ENCODE measurements at places on chromosomes 11 and 22.

GRCh38 chr11:60280412-60280811 lies at the start of gene MS4A4A:
MS4A4A (plus strand) TSS chr11:60280666; CDS start chr11:60280676, 10 bp downstream.
- no peak for DNase-seq

DNA sequence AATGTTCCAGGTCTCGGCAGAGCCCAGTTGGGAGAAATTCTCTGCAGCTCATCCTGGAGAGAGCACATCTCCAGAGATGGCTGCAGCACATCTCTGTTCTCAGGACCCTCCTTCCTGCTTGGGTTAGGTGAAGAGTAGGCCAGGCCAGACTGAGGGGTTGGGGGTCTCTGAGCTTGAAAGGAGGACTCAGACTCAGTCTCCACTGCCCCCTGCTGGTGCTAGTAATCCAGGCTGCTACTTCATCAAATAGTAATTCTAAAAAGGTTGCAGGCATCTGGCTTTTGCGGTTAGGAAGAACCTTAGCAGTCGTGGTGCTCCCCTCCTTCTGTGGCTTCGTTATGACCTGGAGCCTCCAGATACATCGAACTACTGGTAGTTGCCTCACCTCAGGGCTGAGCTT lies 9.7 kb downstream of the TUB start:
- no peak for DNase-seq

GRCh38 chr11:1864831-1865665 lies 12.2 kb downstream of the LSP1 start:
- DNase-seq = no peak

DNA sequence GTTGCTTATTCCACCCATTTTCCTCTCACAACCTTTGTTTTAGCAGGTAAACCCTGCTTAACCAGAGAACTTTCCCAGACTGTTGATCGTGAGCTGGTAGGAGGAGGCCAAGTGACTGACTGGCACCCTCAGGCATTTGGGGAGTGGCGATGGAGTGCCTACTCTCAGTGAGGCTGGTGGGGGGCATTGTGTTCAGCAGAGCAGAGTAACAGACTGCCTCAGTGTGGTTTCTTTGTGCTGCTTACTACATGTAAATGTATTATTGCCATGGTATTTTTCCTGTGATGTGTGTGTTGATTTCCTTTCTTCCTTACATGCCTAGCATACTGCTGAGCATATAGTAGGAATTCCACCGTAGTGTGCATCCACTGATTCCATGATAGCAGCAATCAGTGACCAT lies 2.6 kb downstream of the MARK2 start:
- no peak for DNase-seq

DNA sequence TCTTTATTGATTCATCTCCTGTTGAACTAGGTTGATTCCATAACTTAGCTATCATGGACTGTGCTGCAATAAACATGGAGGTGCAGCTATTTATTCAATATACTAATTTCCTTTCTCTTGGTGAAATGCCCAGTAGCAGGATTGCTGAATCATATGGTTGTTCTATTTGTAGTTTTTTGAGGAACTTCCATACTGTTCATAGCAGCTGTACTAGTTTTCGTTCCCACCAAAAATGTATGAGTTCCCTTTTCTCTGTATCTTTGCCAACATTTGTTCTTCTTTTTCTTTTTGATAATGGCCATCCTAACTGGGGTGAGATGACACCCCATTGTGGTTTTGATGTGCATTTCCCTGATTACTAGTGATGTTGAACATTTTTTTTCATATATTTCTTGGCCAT lies 87.2 kb upstream of the NAV2 start:
- no peak for DNase-seq

DNA sequence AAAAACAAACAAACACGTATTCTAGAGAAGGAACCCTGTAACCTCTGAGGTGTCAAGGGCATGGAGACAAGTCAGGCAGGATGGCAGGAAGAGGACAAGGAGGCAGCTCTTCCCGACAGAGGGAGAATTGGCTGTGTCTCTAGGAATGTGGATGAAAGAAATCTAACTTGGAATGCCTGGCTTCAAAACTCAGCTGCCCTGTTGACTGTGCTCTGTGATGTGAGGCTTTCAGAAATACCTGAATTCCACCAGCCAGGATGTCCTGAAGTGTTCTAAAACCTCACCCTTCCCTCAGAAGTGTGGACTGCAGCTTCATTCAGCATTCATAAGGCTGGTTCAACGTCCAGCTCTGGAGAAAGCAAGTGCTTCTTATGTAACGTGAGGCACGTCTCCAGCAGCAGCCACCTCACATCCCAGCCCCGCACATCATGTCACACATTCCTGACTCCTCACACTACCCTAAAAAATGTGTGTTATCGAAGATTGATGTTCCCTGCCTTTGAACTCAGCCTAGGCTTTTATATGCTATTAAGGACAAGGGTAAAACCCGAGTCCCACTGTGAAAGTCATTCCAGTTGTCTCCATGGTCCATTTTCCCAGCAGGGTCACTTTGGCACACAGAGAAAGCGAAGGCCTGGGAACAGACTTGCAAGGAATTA lies 398.9 kb downstream of the ETS1 start:
- no peak for DNase-seq

DNA sequence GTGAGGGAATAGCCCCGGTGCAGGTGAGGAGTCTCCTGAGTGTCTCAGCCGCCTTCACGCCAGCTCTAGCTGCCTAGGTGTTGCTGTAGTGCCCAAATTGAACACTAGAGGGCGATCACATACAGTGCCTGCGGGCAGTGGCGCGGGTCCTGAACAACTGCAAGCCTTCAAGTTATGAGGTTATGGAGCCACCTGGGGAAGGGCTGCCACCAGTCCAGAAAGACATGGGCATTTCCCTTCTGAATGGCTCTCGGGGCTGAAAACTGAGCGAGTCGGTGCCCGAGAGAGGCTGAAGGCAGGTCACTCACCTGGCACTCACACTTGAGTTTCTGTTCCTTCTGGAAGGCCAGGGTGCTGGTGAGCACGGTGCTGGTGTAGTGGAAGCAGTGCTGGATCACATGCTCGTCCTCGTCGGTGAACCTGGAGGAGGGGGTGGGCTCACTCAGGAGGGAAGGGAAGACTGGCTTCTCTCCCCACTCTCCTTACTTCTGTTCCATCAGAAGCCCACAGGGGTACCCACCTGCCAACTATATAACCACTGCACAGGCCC lies 88.4 kb downstream of the PDE2A start:
- no peak for DNase-seq

DNA sequence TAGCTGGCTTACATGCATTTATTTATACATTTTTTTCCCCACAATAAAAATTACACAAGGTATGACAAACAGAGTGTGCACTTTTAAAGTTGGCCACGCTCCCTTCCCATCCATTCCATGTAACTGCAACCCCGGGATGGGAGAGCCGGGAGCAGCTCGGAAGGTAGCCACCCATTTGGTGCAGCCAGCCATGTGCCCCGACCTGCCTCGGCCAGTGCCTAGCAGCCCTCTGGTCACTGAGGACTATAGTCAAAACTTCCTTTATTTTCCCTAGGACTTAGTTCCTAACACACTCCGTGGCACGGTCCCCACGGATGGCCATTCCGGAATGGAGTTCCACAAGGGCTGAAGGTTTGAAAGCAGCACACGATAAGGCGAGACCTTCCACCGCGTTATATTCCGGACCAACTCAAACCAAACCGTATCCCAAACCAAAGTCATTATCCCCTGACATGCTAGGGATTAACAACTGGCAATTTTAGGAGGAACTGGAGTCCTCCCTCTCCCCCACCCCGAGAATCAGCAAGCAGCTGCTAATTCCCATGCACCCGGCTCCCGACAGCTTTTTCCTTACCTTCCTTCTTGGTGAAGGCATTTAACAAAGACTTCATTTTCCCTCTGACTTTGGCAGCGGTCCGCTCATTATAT lies 426.4 kb downstream of the SHANK2 start:
- no peak for DNase-seq

All from NCI-H2081 treated with DMSO at 0.1 percent for 48 hours (cell line).